Subcutaneous preadipocyte (primary cell): ENCODE measurements at places on chromosomes 1 and 21. TPM values are rescaled to one million over a fixed set of nuclear protein-coding genes. Genes with fewer than 3 reads are reported as not detected.

NTMT2 gene
- not detected in 2 replicates for total RNA-seq

TMEM82 gene
- total RNA-seq: not detected in 2 replicates

NTNG1 gene
- total RNA-seq: 11.4 and 12.7 TPM in 2 replicates

ARHGEF2 gene
- 100 and 171 TPM in 2 replicates for total RNA-seq

HS2ST1 gene
- total RNA-seq: 35.4 and 87.5 TPM in 2 replicates

KLF18 gene
- not detected in 2 replicates for total RNA-seq

LCE6A gene
- not detected in 2 replicates for total RNA-seq

LRRC38 gene
- total RNA-seq: not detected in 2 replicates

CD1D gene
- 0.37 and 0.39 TPM in 2 replicates for total RNA-seq

PAQR6 gene
- 0.37 and 0.59 TPM in 2 replicates for total RNA-seq

TRIM46 gene
- total RNA-seq: 2.9 and 3.3 TPM in 2 replicates

RIMS3 gene
- total RNA-seq: under 0.01 and 0.20 TPM in 2 replicates

JUN gene
- total RNA-seq: 77.5 and 89.9 TPM in 2 replicates

NGF gene
- 0.20 and 2.2 TPM in 2 replicates for total RNA-seq

RAB3GAP2 gene
- 30.9 and 36.2 TPM in 2 replicates for total RNA-seq

SRSF11 gene
- 107 and 112 TPM in 2 replicates for total RNA-seq

CNKSR1 gene
- total RNA-seq: under 0.01 TPM in 1 of 2 replicates, not detected in the other

FCRL5 gene
- not detected in 2 replicates for total RNA-seq

KIAA1614 gene
- total RNA-seq: 4.5 and 10.3 TPM in 2 replicates

SPRR2F gene
- total RNA-seq: not detected in 2 replicates

TDRKH gene
- total RNA-seq: 1.8 and 3.5 TPM in 2 replicates

RNU1-2 gene
- under 0.01 TPM in 2 replicates for total RNA-seq

LCE1B gene
- total RNA-seq: not detected in 2 replicates

LGR6 gene
- total RNA-seq: not detected in 2 replicates

RGS4 gene
- 18.0 and 25.8 TPM in 2 replicates for total RNA-seq

FAM163A gene
- total RNA-seq: not detected in 2 replicates

AMY2A gene
- total RNA-seq: not detected in 2 replicates

SPRR4 gene
- total RNA-seq: not detected in 2 replicates

CEPT1 gene
- total RNA-seq: 32.5 and 33.4 TPM in 2 replicates

KCNH1 gene
- total RNA-seq: not detected in 2 replicates

OR2AK2 gene
- total RNA-seq: not detected in 2 replicates

HTR6 gene
- total RNA-seq: not detected in 2 replicates

GUCA2B gene
- not detected in 2 replicates for total RNA-seq

CYP4A22 gene
- not detected in 2 replicates for total RNA-seq

GJA9 gene
- total RNA-seq: under 0.01 TPM in 1 of 2 replicates, not detected in the other

ATXN7L2 gene
- 2.7 and 5.9 TPM in 2 replicates for total RNA-seq

ST6GALNAC3 gene
- total RNA-seq: under 0.01 and 0.39 TPM in 2 replicates

TAS1R1 gene
- total RNA-seq: under 0.01 TPM in 1 of 2 replicates, not detected in the other
